ENCODE measurements at places on chromosomes 2 and 18.

- DNase-seq, result no peak
Observed at GRCh38 chr18:45526114-45526841, 89.0 kb upstream of the SLC14A2 start.

DNA sequence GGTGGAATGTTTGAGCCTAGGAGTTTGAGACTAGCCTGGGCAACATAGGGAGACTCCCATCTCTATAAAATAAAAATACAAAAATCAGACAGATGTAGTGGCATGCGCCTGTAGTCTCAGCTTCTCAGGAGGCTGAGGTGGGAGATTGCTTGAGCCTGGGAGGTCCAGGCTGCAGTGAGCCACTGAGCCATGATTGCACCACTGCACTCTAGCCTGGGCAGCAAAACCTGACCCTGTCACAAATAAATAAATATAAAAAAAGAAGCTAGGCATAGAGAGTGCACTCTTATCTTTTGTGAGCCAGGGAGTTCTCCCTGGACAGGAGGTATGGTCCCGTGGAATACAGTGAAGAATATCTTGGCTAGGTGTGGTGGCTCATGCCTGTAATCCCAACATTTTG, 11.0 kb upstream of the KYNU start:
- DNase-seq, result no peak

DNA sequence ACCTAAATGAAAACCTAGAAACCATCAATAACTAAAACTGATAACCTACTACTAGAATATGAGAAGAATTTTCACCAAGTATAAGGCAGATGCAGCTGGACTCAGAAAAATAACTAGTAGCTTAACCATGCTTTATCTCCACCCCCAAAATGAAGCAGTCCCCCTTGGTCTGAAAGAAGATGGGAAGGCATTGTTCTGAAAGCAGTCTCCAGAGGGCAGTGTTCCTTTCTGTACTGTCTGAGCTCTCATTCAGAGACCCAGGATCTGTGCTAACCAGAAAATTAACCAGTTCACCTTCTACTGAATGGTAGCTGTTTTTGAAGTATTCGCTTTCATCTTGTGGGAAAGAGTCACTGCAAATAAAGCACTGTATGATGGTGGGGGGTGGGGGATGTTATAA, 273.0 kb downstream of the PDE11A start:
- DNase-seq, result no peak

GRCh38 chr2:20446255-20446916, 488 bp upstream of the RHOB start:
- DNase-seq, result no peak

All from GM12878 (cell line).